ENCODE measurements at places on chromosomes 3 and 15. TPM values are rescaled to one million over a fixed set of nuclear protein-coding genes. Genes with fewer than 3 reads are reported as not detected.
A peak's percentile ranks its signal among the peaks of the same experiment; 100 is the strongest.

- no peak for DNase-seq
These were observed 9.1 kb upstream of the TIPARP start for GRCh38 chr3:156665291-156665690.

- no peak for DNase-seq
These were observed 82.0 kb downstream of the NTRK3 start for GRCh38 chr15:88174571-88174970.

- no peak for DNase-seq
These were observed 201.5 kb upstream of the IL12A start for GRCh38 chr3:159787178-159787574.

DNA sequence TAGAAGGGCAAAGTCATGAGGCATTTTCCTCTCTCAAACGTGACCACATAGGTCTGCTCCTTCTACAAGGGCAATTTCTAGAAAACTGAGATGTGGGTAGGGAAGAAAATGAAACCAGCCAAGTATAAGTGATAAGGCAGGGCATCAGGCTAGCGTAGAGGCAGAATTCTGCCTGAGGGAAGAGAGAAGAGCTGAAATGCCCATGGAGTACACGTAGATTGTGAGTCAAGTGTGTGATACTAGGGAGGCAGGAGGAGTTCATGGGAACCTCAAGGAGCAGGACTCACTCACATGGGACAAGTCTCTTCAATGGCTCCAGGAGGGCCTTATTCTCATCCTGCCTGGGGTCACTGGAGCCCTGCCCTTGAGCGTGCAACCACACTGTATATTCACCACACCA is 34.9 kb upstream of the PPP4R2 start:
- DNase-seq, result no peak

DNA sequence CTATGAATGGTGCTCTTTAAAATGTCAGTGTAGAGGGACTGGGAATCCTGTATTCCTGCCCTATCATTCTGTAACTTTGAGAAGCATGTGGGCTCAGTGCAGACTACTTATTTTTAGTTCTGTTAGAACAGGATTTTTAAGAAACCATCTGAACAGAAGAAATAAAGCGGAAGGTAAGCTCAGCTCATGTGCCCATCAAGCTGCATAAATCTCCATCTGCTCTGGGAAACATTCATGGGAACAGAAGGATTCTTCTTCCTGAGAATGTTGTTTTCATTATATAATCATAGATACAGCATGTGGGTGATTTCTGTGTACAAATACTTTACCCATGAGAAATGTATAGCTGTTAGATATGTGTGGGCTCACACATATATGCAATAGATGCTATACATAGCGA is 69.9 kb downstream of the SIDT1 start:
- DNase-seq, result no peak

GRCh38 chr15:66819084-66819483 is 117.0 kb downstream of the SMAD6 start:
- DNase-seq, result no peak

DNA sequence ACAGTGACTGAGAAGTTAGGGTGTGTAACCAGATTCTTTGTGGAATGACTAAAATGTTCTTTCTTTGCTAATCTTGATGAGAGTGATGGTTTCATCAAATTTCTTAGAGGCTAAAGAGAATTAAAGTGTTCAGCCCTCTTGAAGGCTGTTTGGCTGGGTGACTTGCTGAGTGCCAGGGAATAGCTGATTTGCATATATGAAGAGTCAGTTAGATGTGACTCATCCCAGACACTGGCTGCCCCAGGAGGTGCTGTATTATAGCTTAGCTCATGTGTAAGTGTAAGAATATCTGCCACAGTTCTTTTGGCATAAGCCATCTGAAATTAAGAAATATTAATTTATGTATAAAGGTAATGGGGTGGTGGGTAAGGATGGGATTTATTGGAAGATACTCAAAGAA is 535.1 kb downstream of the NLGN1 start:
- DNase-seq, result no peak

- DNase-seq, result no peak
These were observed 48.7 kb upstream of the SKOR1 start for GRCh38 chr15:67776600-67776999.

- no peak for DNase-seq
These were observed 183.6 kb downstream of the MCTP2 start for GRCh38 chr15:94414916-94415315.

DNA sequence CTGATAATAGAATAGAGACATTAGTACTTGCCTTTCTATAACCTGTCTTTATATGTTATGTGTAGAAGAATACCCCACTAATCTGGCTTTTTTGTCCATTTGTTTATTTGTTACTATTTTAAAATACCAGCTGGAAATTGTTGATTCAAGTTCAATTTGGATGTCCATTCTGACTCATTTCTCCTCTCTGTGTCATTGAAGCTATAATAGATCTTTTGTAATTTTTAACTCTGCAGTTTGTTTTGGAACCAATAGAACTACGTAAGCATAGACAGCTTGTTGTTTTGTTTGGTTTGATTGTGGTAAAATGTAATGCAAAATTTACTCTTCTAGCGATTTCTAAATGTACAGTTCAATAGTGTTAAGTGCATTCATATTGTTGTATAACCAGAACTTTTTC is 390.4 kb downstream of the ZIC1 start:
- DNase-seq, result no peak

DNA sequence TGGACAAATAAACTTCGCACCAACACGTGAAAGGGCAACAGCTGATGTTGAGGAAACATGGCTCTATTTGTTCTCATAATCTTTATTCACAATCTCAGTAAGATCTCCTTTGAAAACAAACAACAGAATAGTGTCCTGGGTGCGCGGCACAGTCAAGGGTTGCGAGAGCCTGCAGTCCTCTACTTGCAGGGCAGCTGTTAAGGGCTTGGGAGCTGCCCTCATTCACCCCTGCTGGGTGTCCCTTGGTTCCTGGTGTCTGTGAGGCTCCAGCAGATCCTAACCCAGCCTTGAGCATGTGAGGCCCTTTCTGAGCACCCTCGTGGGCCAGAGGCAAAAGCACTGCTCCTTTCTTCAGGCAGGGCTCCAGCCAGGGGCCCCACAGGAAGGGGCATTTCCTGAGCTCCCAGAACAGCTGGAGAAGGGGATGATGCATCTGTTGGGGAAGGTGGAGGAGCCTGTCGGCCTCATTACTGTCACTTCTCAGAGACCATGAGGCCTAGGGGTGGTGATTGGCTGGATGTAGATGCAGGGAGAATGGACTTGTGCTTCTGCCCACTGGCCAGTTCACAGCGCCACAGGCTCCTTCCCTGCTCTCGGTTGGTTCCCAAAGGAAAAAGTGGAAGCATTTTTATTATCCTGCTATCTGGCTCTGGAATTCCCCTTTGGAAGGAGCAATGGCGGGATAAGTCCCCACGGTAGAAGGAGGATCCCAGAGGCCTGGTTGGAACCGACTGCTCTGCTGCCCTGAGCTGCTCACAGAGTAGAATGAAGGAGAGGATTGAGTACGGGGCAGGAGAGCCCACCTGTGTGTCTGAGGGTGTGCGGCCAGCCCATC is 51.9 kb upstream of the KLF13 start:
- peak; percentile 17 for DNase-seq

DNA sequence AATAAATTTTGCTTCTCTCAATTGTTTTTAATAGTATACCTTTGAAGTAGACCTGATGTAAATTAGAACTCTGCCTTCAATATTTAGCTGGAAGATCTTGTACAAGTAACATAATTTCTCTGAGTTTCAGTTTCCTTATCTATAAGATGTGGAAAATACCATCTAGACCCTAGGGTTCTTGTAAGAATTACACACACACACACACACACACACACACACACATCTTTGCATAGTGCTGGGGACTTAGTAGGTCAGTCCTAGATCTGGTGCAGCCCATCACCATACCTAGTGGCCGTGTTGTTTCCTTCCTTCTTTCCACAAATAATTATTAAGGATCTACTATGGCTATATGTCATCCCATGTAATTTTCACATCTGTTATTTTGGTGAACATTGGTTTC is 11.0 kb downstream of the TRAT1 start:
- DNase-seq, result no peak

GRCh38 chr3:126082362-126083137 is 1.4 kb downstream of the SLC41A3 start:
- DNase-seq, result no peak

DNA sequence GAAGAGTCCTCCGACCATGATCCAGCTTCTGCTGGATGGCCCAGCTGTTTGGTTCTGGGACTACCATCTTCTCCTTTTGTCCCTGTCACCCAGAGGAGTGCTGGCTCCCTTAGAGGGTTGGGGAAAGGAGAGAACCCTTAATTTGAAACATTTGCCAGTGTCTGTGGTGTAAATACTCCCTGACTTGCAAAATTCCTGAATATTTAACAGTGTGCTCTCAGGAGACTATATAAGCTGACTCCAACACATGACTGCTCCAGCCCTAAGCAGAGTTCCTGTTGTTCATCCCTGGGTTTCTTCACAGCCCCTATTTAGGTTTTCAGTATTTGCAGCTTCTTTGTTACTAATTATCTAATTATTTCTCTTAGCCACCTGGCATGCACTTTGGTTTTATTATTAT is 133.1 kb downstream of the CPNE4 start:
- DNase-seq, result no peak

- DNase-seq, result peak; percentile 83
These were observed 35.4 kb downstream of the EHD4 start for GRCh38 chr15:41936649-41937567.

GRCh38 chr15:83747050-83747717 is 93.3 kb downstream of the ADAMTSL3 start:
- DNase-seq, result no peak

- no peak for DNase-seq
These were observed 48.9 kb downstream of the RASGRF1 start for GRCh38 chr15:79041601-79042168.

DNA sequence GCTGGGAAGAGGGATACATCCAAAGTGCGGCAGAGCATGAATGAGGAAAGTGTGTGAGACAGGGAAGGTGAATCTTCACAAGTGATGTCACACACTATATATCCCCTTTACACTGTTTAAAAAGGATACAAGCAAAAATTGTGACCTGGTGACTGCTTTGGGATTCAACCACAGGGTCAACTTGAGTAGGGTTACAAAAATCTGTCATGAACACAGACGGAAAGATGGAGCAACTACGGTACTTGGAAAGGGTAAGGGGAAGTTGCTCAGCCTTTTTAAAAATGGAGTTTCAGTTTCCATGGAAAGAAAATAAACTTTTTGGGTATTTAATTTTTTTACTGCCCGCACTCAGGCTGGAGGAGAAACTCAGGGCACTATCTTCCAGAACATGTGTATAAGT is 60.3 kb downstream of the B3GNT5 start:
- no peak for DNase-seq

DNA sequence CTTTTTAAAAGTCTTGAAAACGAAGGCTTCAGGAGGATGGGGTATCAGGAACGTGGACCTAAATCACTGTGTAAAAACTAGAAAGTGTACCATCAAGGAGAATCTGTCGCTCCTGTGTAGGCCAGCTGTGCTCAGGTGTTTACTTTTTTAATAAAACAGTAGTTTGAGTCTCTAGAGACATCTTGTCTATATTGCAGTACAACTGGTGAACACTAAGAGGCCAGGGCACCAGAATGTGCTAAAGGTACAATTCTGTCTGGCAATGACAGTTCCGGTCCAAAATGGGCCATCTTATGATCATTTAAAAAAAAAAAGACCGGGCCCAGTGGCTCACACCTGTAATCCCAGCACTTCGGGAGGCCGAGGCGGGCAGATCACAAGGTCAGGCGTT is 61.8 kb upstream of the MCF2L2 start:
- no peak for DNase-seq

- peak; percentile 53 for DNase-seq
These were observed 1.4 kb upstream of the BCL6 start for GRCh38 chr3:187746442-187747281.

DNA sequence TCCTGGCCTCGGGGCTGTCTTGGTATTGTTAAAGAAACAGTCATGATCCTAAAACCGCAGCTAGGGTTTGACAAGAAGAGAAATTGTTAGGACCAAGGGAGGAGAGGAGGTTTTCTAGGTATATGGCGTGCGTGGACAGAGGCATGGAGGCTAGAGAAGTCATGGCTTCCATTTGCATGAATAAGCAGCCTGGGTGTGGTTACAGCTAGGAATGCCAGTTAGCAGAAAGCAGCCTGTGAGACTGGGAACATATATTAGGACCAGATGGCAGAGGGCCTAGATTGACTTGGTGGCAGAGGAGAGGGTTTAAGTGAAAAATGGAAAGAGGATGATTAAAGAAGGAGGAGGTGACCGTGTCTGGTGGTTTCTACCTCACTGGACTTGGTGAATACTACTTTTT is 573.6 kb upstream of the ARRDC4 start:
- no peak for DNase-seq

GRCh38 chr3:168061332-168061996 is 34.3 kb downstream of the GOLIM4 start:
- DNase-seq, result peak; percentile 34

DNA sequence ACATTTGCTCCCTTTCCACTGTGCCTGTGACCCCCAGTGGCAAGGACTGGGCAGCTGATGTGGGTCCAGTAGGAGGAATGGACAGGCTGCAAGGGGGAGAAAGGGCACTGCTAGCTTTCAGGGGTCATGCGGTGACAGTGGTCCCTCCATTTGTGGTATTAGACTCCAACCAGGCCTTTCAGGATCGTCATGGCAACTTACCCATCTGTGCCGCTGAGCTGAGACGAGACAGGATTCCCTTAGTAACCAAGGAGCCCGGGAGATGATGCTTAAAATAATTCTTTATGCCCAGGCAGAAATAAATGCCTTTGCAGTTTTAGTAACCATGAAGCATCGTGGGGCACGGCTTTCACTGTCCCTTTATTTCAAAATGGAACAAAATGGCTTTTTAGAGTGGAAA is 15.9 kb upstream of the MRPL3 start:
- DNase-seq, result no peak

DNA sequence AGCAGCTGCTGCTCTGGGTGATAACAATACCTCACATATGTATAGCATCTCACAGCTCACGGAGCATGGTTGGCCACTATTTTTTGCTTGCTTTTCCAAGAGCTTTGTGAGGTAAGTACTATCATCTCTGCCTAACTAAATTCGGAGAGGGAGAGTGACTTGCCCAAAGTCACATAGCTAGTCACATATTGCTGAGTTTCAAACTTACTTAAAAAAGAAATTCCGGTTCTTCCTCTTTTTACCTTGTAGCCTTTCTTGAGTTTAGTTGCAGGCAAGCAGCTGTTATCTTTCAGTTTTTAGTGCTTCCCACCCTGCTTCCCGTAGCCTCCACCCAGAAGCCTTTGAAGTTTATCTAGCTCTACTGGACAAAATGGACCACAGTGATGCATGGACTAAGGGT is 309.2 kb downstream of the PDCD6IP start:
- no peak for DNase-seq

- DNase-seq, result no peak
These were observed 385.4 kb upstream of the LRRC3B start for GRCh38 chr3:26237036-26237682.

- DNase-seq, result no peak
These were observed 2.8 kb upstream of the ZCWPW2 start for GRCh38 chr3:28345690-28346089.

The CASR gene
- not detected for total RNA-seq

The OR5K2 gene
- not detected for total RNA-seq

The MB21D2 gene
- 6.5 TPM for total RNA-seq

The IQCB1 gene
- 40.2 TPM for total RNA-seq

The KBTBD13 gene
- not detected for total RNA-seq

The CD96 gene
- 303 TPM for total RNA-seq

The GRAMD2A gene
- total RNA-seq, result 0.10 TPM

The CCR2 gene
- 70.9 TPM for total RNA-seq
